NCI-H1694 (cell line): ENCODE measurements at places on chromosomes 16 and 17.

DNA sequence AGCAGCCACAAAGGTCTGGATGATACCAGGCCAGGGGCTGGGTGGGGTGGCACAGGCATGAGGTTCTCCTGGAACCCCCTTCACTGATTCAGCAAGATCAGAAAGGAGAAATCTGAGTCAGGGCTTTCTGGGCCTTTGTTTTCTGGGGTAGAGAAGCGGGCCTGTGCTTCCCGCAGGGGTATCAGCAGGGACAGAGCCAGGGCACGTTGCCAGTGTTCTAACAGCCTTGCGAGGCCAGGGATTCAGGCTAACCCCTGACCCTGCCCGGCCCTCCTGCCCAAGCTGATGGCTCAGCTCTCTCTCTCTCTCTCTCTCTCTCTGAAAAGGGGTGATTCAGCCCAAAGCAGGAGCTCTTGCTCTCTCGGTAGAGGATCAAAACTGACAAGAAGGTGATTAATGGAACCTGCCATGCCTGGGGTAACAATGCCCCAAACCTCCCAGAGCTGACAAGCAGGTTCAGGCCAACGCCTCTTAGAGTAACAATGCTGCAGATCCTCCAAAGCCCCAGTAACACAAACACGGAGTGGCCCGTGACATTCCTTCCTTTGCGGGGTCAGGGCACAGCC, 2.0 kb upstream of the KRT13 start:
- DNase-seq = no peak

GRCh38 chr16:74691093-74691855, 9.4 kb downstream of the MLKL start:
- no peak for DNase-seq

DNA sequence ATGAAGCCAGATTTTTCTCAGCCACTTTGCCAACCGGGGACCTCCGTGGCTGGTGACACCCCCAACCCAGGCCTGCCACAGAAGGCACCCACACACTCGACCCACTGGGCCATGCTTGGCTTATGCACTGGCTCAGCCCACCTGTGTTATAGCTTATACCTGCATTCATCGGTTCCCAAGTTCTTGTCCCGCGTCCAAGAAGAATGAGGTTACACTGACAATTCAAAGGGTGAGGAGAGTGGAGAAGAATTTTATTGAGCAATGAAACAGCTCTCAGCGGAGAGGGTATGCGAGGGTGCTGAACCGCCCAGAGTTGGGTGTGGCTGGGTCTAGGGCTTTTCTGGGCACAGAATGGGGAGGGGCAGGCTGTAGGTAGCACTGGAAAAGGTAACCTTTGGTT, 22.2 kb upstream of the CDH15 start:
- no peak for DNase-seq

GRCh38 chr17:66351033-66351432, 48.6 kb downstream of the PRKCA start:
- DNase-seq = no peak

- DNase-seq = no peak
These were observed 80.9 kb downstream of the PARN start for GRCh38 chr16:14548933-14549788.
